Skin of body (tissue), 3 donors: ENCODE measurements at places on chromosomes 16 and 17. TPM values are rescaled to one million over a fixed set of nuclear protein-coding genes. Genes with fewer than 3 reads are reported as not detected.

The SMYD4 gene
- 11.9 TPM for total RNA-seq

The C16orf74 gene
- total RNA-seq = 5.2 TPM

The CBFA2T3 gene
- 1.7 TPM for total RNA-seq

The PLD6 gene
- 5.2 TPM for total RNA-seq

The SLC12A3 gene
- not detected for total RNA-seq

The KATNB1 gene
- 13.8 TPM for total RNA-seq

DNA sequence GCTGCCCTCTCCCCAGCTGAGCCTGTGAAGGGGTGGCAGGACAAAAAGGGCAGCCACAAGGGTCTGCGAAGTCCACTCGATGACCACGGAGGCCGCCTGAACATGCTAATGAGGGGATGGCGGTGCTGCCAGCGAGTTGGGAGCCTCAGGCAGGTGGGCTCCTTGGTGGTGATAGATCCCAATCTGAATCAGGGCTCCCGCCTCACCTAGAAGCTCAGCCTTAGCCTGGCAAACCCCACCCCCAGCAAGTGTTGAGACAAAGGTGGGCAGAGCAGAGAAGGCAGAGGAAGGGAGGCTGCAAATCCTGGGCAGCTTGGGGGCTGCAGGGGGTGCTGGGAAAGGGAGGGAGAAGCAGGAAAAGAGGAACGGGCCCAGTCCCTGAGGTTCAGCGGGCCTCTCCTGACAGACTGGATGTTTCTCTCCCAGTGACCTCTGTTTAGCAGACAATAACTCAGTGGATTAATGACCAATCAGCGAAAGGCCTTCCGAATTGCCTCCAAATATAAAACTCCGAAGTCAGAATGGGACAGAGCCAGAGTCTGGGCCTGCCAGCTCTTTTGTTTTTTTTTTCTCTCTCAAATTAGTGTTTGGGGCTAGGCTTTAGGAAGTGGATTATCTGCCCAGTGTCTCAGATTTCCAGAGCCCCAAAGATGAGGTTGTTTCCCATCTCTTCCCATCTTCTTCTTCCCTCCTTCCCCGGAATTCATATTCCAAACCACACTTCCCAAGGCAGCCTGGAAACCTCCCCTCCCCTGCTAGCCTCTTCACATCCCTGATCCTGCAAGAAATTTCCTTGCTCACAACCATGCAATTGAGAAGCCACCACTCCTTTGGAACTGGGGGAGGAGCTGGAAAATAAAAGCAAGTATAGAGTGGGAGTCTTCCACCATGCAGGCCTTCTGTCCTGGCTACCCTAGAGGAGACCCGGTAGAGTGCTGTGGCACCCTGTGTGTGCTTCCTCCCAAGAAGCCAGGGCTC is 15.2 kb upstream of the HOXB2 start:
- no peak for DNase-seq

DNA sequence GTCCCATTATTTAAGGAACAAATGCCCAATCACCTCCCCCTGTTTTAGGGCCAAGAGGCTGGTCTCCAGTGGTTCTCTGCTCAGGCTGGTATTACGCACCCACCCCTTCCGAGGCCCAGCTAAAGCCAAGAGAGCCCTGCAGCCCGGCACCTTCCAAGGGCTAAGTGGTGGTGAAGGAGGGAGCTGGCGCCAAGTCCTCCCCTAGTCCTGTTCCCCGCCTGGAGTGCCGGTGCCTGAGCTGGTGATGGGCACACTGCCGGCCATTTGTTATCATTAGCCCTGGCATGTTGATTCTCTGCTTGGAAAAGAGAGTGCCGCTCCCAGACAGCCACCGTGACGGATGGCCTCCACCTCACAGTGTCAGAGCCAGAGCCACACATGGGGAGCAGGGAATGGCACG is 31.9 kb downstream of the GRIN2C start:
- no peak for DNase-seq

DNA sequence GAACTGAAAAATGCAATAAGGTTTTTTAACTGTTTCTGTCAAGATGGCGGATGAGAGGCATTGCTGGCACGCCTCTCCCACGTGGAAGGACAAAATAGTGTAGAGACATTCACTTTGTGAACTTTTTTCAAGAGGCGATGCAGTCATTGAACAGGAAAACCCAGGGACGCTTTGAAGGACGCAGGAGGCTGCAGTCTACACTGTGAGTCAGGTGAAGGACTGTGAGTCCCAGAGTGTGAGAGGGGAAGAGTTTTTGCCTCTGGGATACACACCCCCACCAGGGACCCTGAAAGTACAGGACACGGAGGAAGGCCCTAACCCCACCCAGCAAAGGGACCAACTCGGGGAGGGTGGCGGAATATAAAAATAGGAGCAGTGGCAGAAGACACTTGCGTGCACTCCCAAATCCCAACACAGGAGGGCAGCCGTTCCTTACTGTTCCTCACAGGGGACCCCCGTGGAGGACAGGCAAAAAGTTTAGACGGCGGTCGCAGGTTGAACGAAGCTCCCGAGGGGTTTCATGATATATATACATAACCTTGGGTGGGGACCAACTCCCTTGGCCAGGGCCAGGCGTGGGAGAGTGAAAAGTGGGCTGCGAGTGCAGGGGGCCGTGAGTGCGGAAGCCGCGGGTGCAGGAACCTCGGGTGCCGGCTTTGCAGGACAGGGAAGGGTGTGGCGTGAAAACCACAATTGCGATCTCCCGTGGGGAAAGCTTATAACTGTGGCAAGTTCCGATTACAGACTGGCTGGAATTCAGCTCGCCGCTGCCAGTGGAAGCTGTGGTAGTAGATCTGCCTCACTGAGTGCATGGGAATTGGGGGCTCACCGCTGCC is 82.0 kb upstream of the ALOX12 start:
- no peak for DNase-seq

DNA sequence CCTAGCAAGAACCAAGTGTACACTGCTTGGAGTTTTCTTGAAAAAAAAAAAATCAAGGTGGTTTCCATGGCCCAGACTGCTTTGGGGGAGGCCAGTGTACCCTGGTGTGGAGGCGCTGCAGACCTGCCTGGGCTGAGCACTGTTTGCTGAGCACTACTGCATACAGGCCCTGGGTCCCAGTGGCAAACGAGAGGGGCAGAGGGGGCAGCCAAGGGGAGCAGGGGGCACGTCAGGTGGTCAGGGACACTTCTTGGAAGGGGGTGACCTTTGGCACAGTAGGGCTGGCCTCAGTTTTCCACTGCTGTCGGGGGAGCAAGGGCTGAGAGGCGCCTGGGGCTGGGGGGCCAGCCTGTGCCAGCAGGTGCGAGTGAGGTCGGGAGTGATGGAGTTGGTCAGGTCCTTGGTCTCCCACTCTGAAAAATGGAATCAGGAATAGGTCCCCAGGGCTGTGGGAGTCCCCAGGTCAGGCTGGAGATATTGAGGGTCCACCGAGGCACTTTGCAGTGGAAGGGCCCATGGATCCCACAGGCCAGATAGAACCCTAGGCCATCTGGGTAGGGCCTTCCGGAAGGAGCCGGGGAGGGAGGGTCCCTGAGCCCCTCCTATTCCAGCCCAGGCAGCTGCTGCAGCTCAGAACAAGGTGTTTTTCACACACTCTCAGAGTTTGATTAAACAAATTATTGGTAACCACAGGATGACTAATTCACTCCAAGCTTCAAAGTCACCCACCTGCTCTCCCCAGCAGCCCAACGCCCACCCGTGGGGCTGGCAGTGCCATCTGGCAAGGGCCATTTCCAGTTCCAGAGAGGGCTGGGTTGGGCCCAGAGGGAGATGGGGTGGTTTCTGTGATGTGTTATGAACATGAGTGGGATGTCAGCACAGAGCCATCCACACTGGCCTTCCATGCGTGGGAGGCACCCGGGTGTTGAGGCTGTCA is 3.5 kb downstream of the ZFPM1 start:
- DNase-seq = no peak

GRCh38 chr17:76036497-76037261 is 9.6 kb upstream of the EVPL start:
- DNase-seq = no peak

DNA sequence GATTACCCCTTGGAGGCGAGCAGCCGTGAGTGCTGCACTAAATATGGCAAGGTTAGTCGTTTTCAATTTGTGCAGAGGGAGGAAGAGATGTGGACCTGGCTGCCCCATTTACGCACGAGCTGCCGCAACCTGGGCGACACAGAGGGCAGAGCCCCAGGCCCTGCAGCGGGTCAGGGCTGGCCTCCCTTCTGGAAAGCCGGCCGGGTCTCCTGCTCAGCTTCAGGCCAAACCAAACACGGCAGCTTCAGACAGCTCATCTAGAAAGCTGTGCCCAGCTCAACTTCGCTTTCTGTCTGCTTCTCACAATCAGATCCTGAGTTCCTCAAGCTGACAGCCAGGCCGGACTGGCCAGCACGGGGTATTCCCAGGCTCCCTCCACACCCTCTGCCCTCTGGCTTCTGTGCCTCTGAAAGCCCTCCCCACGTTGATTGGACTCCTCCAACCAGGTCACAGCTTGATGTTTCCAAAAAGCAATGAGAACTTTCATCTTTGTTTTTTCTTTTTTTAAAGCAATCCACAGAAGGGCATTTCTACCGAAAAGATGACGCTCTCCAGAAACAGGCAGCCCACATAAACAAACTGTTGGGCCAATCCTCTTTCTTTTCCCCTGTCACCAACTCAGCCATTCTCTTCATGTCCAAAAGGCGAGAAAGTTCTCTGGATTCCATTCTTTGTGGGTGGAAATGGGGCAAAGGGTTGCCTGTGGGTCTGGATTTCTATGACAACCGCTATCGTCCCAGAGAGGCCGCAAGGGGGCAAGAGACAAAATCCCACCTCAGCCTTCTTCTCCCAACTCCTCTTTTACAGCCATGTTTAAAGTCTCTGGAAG is 189.0 kb downstream of the ZFHX3 start:
- DNase-seq = no peak

- DNase-seq = no peak
Observed at GRCh38 chr17:66677201-66677981, 157.5 kb upstream of the CACNG5 start.

DNA sequence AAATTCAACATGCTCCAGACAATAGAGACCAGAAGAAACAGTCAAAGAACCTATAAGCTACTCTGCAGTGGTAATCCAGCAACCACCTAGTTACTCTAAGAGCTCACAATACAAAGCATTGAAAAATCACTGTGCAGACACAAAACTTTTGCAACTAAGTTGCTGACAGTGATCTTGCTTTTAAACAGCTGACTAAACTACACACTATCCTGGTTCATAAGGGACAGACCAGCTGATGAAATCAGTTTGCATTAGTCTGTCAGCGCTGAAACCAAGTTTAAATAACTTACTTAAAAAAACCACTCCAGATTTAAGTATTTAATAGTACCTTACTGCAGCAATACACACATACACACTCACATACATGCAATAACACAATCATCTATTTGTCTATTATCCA is 4.6 kb downstream of the VEZF1 start:
- no peak for DNase-seq

- DNase-seq = peak; percentile 49
Observed at GRCh38 chr16:23408242-23408822, 44.7 kb downstream of the COG7 start.

DNA sequence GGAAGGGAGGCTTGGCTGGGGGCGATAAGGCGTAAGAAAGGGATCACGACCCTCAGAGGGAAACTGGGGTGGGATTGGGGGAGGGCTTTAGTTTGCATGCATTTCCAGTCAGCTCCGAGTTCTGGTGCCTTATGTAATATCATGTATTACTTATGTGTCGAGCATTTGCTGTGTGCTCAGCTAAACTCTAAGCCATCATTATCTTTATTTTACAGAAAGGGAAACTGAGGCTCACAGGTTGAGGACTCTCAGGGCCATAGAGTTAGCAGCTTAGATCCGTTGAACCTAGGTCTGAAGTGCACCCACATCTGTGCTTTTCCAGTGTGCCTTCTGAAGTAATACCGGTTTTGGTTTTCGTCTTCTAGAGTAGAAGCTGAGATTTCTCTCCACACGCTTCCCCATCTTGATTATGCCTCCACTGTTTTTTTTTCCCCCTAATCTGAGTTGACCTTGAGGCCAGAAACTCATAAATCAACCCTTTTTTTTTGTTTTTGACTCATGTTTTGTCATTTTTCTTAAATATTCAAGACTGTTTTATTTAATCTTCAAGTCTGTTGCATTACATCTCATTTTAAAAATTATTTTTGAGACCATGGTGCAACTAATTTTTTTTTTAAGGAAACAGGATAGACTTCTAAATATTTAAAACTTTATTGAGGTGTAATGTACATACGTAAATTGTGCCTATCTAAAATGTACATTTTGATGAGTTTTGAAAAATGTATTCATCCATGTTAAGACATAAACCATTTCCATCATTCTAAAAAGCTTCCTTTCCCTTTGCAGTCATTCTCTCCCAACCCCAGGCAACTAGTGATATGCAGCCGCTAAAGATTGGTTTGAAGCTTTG is 741 bp downstream of the CYB5B start:
- no peak for DNase-seq

DNA sequence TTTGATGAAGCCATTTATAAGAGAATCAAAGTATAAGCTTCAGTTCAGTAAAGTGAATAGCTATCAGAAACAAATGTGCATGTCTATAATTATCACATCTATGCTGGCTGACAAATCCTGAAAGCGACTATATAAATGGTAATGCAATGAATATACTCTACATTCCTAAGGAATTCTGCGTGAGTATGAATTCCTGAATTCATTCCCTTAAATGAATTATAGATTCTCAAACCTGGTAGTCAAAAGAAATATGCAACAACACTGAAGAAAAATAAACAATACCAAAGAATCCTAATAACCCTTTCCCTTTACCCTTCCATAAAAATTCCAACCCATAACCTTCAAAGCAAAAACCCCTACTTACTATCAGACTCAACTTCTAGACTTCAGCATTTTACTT is 416.6 kb upstream of the PMFBP1 start:
- DNase-seq = no peak

GRCh38 chr16:31016018-31016417 is 5.6 kb upstream of the STX1B start:
- DNase-seq = no peak

DNA sequence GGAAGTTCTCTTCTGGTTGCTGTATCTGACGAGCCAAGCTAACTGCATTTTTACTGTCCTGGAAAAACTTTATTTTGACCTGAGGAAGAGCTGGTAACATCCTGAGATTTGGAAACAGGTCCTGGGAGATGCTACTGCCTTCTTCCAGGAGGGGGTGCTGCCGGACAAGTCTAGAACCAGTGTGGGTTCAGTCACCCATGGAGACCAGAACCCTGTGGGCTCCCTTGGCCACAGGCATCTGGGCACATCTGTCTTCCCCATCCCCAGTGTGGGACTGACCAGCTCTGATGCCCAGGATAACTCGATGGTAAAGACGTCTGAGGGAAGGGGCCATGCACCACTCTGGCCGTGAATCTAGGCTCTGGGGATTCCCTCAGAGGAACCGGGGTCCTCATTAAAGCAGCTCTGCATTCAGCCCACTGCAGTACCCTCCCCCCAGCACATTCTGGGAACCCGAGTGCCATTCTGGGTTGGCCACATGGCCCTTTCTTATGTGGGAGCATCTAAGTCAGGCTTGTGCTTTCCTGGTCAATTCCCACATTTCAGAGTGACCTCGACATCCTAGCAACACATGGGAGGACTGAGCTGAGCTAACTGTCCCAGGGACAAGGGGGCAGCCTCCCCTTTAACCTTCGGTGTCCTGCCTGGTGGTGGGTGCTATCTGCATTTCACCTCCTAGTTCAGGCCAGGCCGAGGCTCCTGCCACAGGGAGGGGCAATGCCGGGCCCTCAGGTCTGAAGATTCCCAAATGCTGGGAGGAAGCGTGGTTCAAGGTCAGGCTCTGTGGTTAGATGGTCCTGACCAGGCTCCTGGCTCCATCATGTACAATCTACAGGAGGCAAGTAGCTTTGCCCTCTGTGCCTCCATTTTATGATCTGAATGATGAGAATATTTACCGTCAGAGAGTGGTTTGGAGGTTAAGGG is 6.4 kb downstream of the C16orf86 start:
- DNase-seq = peak; percentile 27

GRCh38 chr16:27145630-27146029 is 57.7 kb upstream of the KDM8 start:
- DNase-seq = no peak
